ENCODE measurements at places on chromosomes 3 and 15. TPM values are rescaled to one million over a fixed set of nuclear protein-coding genes. Genes with fewer than 3 reads are reported as not detected.

Gene DPPA2
- total RNA-seq = not detected

- no peak for DNase-seq
These were observed 67.2 kb upstream of the TGFBR2 start for GRCh38 chr3:30539206-30539605.

Gene ATG7
- 48.0 TPM for total RNA-seq

GRCh38 chr15:75779504-75779903 lies 63.7 kb upstream of the UBE2Q2 start:
- DNase-seq = peak; percentile 24

GRCh38 chr15:63595065-63595464 lies 2.1 kb upstream of the FBXL22 start:
- DNase-seq = no peak

Gene TERC
- 9.8 TPM for total RNA-seq

DNA sequence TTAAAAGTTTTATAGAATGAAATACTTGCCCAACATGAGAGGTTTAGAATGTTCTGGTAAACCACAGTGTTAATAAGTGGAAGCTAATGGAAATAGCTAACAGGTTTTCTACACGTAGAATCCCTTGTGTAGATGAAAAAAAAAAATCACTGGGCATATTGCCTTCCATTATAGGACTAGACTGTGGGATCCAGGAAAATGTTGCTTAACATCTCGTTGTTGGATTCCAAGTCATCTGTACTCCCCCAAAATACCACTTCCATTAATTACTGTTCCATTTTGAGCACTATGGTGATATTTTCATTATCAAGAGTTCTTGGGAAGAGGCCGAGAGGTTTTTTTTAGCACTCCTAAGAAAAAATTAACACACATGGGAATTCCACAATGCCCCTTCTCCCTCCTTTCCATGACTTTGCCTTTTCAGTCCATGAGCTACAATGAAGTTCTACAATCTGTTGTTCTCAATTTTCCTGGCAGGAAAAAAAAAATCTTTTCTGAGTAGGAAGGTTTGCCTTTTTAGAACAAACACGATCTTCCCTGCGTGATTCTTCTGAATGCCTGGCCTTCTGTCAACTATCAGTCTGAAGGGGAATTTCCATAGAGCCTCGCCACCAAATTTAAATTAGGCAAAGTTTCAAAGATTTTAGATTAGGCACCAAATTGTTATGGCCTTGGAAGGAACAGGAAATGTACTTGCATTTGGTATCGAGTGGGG lies 74.4 kb upstream of the CTDSPL start:
- DNase-seq = no peak

- DNase-seq = no peak
These were observed 260.4 kb upstream of the KCNMB2 start for GRCh38 chr3:178275793-178276192.

- no peak for DNase-seq
These were observed 77.1 kb downstream of the SEMA6D start for GRCh38 chr15:47794252-47794914.

Gene GOLGA8S
- total RNA-seq = 0.26 TPM

DNA sequence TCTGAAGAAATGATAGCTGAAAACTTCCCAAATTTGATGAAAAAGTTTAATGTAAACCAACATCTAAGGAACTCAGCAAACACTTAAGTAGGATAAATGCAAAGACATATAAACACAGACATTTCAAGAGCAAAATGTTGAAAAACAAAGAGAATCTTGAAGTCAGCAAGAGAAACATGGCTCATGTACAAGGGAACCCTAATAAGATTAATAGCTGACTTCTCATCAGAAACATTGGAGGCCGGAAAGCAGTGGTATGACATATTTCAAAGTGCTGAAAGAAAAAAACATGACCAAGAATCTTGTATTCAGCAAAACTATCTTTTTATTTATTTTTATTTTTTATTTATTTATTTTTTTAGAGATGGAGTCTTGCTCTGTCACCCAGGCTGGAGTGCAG lies 10.6 kb upstream of the PRKCI start:
- DNase-seq = no peak

GRCh38 chr15:57323806-57324589 lies 52.3 kb upstream of the CGNL1 start:
- DNase-seq = no peak

Gene EFCAB12
- 1.1 TPM for total RNA-seq

Gene LTF
- total RNA-seq = 4.3 TPM

DNA sequence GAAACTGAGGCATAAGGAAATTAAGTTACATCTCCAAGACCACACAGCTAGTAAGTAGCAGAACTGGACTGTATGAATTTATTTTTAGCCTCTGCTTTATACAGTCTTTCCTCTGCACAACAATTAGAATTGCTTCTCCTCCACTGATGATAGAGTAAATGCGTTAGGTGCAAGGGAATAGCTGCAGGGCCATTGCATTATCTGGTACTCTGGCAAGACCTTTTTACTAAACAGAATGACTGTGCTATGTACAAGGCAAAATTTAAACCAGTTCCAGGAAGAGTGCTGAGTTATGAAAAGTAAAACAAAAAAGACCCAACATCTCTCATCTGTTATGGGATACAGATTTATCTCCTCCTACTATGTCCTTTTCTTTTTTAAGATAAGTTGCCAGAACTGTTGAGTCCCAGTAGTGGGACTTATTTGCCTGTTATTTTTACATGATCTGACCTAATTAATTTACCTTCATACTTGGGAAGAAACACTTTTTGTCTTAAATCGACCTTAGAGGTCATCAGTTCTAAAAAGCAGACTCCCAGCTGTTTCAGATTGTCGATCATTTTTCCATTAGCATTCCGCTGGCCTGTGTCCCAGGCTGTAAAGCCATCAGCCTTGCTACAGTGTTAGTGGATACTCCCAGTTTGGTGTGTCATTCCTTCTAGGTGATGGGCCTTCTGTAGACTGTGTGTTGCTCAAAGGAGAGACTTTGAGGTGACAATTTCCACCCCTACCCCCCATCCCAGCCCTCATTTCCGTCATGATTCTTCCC lies 147.5 kb upstream of the NUDT16 start:
- no peak for DNase-seq

DNA sequence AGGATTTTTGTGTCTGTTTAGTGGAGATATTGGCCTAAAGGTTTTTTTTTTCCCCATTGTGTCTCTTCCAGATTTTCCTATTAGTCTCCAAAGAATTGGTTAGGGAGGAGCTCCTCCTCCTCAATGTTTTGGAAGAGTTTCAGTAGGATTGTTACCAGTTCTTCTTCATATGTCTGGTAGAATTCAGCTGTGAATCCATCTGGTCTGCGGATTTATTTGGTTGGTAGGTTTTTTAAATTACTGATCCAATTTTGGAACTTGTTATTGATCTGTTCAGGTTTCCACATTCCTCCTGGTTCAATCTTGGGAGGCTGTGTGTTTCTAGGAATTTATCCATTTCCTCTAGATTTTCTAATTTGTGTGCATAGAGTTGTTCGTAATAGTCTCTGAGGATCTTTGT lies 222.2 kb downstream of the CLSTN2 start:
- DNase-seq = no peak

DNA sequence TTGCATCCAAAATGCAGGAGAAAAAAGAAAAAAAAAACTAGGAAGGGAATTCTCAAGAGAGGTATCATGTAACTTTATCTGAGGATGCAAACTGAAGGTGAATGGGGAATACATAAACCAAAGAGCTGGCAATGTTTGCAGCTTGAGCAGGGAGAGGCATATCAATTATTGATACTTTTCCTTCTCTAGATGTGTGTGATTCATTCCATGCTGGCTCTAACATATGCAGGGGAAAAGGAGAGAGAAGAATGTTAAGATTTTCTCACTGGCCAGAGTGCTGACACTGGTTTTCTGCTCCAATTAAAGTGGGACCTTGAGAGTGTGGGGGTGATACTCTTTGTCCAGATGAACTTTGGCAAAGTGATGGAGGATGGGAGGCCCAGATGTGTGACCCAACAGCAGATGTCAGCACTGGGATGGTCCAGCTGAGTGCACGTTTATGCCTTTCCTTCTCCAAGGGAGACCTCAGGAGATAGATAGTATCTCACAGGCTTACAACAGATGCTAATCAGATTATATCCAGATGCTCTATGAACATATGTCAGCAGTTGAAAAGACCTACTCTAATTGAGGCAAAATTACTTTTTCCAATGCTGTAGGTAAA lies 50.0 kb upstream of the PSMD6 start:
- DNase-seq = no peak

DNA sequence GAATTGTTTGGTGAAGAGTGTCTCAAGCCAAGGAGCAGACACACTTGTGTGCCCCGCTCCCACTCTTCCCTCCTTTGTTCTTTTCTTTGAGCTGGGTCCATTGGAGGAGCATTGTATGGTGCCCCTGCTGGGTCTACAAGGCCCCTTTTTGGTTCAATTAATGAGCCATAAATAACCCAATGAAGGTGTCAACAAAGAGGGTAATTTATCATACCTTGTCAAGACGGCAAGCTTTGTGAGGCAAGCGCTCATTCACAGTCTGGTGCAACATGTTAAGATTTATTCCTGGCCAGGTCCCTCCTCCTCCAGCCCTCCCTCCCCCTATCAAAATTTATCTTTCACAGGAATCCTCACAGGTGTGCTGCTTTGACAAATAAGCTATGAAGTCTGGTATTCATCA lies 300.1 kb downstream of the RORA start:
- no peak for DNase-seq

Gene KLF15
- total RNA-seq = 53.8 TPM

GRCh38 chr3:72319194-72320094 lies 528.8 kb downstream of the SHQ1 start:
- no peak for DNase-seq

- DNase-seq = no peak
These were observed 75.1 kb upstream of the FBN1 start for GRCh38 chr15:48720646-48721045.

GRCh38 chr3:4835616-4836043 lies 143.6 kb upstream of the BHLHE40 start:
- DNase-seq = no peak

DNA sequence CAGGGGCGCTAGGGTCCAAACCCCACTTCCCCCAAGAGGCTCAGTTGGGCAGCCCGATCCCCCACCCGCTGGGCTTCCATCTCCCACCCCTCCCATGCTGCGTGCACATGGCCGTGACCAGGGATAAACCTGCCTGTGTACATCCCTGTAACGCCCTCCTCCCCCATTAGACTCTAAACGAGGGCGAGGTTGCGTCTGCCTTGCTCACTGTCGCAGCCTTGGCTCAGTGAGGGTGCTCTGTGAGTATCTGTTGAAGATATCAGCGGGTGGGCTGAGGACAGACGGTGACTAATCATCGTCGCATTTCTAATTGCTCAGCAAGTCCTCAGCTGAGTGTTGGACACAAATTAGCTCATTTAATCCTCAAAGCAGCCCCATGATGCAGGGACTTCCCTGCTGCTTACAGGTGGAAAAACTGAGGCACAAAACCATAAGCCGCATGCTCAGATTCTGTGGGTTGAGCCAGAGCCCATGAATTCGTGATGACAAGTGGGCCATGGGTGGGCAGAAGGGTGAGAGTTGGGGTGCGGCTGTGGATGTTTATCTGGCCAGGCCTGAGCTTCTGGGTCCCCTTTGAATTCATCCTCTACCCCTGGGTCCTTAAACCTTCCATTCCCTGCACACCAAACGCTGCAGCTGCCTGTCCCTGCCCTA lies 26.0 kb downstream of the FBLN2 start:
- no peak for DNase-seq

Gene FBXL2
- total RNA-seq = 4.9 TPM

Data from mesenteric fat pad (tissue), 1 donor.